ENCODE measurements at places on chromosomes 6 and 20.
A peak's percentile ranks its signal among the peaks of the same experiment; 100 is the strongest.

DNA sequence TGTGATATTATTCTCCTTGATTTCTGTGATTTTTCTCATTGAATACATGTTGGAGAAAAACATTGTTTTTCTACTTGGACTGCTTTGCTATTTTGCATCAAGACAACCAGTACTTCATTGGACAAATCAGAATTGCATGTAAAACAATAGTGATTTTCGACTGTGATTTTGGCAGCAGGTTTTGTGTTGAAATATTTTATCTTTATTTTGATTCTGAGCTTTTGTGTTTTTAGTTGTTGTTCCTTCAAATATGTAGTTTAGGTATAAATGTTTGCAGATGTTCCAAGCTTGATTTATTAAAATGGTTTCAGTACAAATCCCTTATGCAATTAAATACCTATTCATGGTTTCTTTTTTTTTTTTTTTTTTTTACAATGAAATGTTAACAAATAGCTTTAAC, 754.1 kb downstream of the DOK5 start:
- no peak for DNase-seq

- DNase-seq: no peak
Observed at GRCh38 chr6:128863983-128864382, 19.0 kb upstream of the LAMA2 start.

GRCh38 chr6:40946738-40947301, 92.2 kb downstream of the UNC5CL start:
- no peak for DNase-seq

DNA sequence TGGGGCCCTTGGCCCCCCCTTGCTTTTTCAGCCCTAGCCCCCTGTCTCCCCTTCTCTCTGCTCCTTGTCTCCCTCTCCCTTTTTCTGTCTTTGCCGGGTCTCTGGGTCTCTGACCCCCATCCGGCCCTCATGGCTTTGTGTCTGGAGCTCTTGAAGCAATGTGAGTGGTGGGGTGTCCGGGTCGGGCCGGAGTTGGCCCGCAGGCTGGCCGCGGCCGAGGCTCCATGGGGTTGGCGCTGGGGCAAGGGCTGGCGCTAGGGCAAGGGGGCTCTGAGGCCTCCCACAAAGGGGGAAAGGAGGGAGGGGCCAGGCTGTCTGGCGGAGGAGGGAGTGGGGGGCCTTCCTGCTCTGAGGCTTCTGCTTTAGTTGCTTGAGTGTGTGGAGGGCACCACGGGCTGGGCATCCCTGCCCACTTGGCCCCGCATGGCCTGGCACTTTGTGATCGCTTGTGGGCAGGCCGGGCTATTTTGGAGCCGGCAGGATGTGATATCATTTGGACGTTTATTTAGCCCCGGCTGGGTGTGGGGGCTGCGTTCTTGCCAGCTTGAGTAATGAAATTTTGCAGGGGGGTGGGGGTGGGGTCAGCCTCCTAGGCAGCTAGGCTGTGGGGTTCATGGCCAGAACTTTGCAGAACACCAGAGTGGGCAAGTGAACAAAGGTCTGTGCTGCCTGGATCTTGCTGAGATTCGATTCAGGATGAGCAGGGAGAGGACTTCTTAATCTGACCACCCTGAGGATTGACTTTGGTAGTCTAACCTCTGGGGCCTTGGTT, 78.7 kb upstream of the MYL9 start:
- peak; percentile 87 for DNase-seq

- peak; percentile 60 for DNase-seq
Observed at GRCh38 chr6:100479179-100480035, 14.7 kb upstream of the SIM1 start.

GRCh38 chr6:37433657-37434271, 743 bp downstream of the CMTR1 start:
- peak; percentile 41 for DNase-seq

- DNase-seq: no peak
Observed at GRCh38 chr6:119636060-119636459, 286.5 kb upstream of the MAN1A1 start.

GRCh38 chr6:78896227-78896626, 28.9 kb downstream of the IRAK1BP1 start:
- DNase-seq: no peak

DNA sequence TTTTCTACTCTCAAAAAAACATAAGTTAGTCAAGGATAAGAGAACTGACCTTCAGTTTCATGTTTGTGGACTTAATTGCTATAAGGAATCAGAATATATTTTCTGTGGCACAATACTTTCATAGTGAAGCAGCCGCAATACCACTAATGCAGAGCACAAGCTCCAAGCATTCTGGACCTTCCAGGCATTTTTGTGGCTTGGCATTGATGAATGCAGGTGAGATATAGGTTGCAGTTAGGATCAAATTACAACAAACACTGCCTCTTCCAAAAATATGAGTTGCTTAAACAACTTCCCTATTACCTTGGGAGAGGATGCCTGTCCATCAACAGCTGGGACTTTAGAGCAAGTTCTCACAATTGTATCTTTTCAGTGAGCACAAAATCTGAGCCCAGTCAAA, 162.8 kb upstream of the RSPO3 start:
- DNase-seq: no peak

GRCh38 chr6:74066168-74066871, 370.3 kb downstream of the CD109 start:
- peak; percentile 36 for DNase-seq

All from EH (cell line).